Neural progenitor cell (in vitro differentiated cells): ENCODE measurements at places on chromosomes 1 and 21. TPM values are rescaled to one million over a fixed set of nuclear protein-coding genes. Genes with fewer than 3 reads are reported as not detected.

DNA sequence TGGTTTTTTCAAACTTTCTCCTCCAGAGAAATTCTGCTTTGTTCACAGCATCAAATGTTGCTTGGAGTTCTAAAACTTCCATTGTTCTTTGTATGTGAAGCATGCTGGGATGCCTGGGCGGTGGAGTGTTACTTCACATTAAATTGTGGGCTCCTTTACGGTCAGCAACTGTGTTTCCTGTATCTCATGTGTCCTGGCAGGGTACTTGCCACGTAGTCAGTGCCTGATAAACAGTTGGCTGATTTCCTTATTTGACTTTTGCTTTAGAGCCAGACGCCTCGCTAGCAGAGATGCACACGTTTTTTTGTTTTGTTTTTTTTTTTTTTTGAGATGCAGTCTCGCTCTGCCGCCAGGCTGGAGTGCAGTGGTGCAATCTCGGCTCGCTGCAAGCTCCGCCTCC is 96.7 kb downstream of the UCK2 start:
- DNase-seq: no peak

The CHAF1B gene
- 19.4 and 26.1 TPM in 2 replicates for total RNA-seq

DNA sequence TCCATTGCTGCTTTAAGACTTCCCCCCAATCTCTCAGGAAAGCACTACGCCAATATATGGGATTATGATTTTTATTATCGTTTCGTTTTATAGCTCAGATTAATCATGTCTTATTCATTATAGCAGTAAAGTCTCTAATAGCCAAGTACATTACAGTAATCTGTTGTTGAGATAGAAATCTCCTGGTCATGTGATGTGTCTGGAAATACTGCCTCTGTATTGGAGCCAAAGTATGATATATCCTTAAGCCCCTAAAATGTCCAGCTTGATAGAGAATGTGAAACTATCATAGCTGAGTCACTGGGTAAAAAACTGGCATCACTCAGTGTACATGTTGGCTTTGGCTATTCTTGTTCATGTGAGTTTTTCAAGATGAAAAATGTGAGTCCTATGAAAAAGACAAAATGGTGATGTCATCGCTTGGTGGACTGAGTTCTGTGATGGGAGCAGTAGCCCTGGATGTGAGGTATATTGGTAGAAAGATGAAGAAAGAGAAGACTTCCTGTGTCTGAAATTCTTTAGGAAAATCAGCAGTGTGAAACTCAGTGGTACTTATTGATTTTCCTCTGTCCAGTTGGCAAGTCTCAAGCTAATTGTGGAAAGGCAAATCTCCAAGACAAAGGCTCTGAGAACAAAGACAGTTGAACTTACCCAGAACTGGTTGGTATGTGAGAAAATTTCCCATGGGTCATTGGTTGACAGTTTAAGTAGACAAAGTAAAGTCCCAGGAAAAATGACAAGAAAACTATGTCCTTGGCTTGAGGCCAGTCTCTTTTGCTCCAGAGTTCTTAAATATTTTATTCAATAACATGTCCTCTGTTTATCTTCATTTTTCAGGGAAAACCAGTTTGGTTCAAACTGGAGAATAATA is 76.2 kb downstream of the BRINP2 start:
- DNase-seq: peak; percentile 28

GRCh38 chr1:162025541-162025940 is 1.9 kb upstream of the OLFML2B start:
- no peak for DNase-seq

- DNase-seq: no peak
These were observed 6.4 kb downstream of the DSCAM start for GRCh38 chr21:40840401-40841125.

DNA sequence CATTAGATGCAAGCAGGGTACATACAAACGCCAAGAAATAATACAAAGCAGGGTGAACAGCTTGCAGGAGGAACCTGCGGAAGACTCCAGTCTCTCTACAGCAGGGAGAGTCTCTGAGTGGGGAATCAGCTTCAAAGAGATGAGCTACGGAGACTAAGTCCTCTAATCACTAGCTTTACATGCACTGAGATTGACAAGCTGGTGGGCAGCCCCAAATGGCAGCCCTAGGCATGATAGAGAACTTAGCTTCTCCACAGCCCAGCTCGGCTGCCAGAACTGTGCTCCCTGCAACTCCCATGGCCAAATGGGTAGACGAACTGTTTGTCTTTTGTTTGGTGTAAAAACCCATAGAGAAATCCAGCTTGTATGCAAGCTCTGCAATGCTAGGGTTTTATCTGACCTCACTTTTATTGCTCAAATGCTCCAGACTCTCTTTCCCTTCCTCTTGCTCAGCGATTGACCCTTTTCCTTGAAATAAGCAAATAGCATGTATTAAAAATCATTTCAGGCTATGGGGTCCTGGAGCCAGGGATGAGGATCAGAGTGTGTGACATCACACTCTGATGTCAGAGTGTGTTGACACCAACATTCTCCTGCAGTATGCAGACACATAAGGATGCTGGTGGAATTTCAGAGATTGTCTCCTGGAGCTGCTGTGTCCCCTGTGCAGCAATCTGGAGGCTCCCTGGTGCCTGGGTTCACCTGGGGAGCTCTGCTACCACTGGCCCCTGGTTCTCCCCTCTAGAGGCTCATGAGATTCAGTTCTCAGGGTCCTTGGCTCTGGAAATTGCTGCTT is 238.5 kb downstream of the TTLL7 start:
- no peak for DNase-seq

DNA sequence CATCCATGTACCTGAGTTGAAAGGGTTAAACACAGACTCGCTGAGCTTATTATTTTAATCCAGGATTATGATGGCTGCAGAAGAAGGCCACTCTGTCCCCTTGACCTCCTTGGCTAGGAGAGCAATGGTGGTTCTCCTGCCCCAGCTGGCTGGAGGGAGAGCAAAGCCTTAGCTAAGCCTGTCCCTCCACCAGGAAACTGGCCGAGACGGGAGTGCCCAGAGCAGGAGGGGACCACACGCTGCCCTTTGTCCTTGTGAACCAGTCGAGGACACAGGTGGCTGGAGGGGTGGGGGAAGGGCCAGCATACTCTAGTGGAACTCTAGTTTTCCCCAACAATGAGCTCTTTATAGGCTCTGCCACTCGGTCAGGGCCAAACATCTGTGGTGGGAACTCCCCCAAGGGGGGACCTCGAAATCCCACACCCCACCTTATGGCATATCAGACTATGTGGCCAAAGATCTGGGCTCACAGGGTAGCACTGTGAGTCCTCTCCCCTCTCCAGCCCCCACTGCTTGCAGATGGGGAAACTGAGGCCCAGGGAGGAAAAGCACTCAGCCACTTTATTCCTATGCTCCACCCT is 12.9 kb downstream of the KIAA1614 start:
- peak; percentile 75 for DNase-seq

- no peak for DNase-seq
These were observed 2.2 kb upstream of the USP24 start for GRCh38 chr1:55217226-55217986.

The TLCD4 gene
- 3.2 and 5.7 TPM in 2 replicates for total RNA-seq

- no peak for DNase-seq
These were observed 16.9 kb downstream of the IKBKE start for GRCh38 chr1:206486995-206487788.

The TSTD1 gene
- total RNA-seq: 29.9 and 59.9 TPM in 2 replicates

The STUM gene
- 0.19 TPM in 1 of 2 replicates, not detected in the other for total RNA-seq

DNA sequence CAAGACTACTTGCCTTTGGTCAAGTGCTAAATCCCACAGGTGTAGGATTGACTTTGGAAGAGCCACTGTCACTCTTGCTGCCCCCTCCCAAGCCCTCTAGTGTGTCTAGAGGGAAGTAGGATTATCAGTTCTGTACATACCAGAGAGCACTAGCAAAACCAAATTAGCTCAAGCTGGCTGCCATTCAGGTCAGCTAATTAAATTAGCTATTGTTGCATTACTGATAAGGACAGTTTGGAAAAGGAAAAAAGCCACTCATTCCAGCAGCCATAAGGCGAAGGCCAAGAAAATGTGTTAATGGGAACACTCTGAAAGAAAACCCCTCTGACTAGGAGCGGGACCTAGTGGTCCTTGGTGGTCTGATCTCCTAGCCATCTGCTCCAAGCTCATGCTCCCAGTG is 321.7 kb downstream of the PBX1 start:
- DNase-seq: no peak

DNA sequence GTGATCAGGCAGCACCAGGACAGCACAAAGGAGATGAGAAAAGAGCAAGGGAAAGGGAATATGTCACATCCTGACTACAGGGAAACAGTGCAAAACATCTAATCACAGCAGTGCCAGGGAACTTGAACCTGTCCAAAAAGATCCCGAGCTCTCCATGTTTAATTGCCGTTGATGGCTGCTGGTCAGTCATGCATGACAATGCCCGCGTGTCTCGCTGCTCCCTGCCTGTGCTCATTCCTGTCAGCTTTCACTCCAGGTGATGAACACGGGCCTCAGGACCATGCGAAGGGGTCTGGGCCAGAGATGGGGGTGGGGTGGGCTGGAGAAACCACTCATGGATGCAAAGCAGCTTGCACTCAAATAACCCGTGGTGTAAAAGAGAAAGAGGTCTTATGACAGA is 287.0 kb downstream of the GPATCH2 start:
- DNase-seq: peak; percentile 21

DNA sequence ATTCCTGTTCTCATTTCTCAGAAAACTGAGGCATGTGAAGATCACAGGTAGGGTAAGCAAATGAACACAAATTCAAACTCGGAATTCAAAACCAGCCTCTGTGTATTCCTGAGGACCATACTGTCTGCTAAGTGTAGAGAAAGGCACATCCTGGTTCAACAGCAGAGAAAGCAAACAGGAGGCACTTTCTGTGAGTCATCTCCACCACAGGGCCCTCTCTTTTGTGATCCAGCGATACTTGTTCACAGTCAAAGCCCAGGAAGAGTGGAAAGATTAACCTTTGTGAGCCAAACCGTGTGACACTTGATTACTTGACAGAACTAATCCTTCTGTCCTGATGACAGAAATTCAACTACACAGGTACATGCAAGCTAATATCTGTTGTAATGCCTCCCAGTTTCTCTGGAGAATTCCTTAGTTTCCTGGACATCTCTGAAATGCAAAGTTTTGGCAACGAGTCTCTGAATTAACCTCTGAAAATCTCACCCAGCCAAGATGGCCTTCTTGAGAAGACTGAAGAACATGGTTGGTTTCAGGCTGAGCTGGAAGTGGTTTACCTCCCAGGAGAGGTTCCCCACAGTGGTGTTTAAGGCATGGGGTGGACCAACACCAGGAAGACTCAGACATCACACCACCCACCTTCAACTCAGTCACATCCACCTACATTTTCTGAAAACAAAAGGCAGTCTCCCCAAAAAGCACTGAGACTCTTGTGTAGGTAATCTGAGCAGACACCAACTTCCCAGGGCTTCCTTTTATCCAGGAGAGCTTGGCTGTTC is 98.2 kb upstream of the ERG start:
- DNase-seq: no peak
